ENCODE measurements at places on chromosomes 16 and 17.

GRCh38 chr16:81758376-81758775 lies 20.7 kb upstream of the PLCG2 start:
- no peak for DNase-seq

DNA sequence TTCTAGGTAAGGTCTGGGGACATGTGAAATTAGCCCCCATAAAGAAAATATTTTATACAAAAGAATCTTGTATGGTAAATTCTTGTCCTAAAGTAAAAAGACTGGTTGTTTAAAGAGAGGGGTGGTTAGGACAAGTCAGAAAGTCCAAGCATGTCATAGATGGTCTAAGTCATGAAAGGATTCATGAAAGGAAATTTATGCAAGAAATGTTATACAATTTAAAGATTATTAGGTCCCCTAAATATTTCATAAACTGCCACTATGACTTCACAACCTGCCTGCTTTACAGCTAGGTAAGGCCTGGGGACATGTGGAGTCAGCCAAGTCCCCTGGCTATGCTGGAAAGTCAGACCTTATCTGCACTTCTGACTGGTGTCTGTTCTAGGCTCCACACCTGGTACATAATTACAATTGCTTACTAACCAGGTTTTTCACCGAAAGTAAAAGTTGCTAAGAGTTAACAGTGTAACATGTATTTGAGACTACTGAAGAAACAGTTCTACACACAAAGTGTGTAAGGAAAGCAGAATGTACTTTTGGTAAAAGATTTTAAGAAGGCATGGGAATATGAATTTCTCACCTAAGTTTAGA lies 17.0 kb downstream of the N4BP1 start:
- DNase-seq = no peak

GRCh38 chr17:60468371-60468770 lies 46.1 kb downstream of the CHCT1 start:
- DNase-seq = no peak

- no peak for DNase-seq
Observed at GRCh38 chr17:30203471-30203981, 32.0 kb downstream of the SLC6A4 start.

DNA sequence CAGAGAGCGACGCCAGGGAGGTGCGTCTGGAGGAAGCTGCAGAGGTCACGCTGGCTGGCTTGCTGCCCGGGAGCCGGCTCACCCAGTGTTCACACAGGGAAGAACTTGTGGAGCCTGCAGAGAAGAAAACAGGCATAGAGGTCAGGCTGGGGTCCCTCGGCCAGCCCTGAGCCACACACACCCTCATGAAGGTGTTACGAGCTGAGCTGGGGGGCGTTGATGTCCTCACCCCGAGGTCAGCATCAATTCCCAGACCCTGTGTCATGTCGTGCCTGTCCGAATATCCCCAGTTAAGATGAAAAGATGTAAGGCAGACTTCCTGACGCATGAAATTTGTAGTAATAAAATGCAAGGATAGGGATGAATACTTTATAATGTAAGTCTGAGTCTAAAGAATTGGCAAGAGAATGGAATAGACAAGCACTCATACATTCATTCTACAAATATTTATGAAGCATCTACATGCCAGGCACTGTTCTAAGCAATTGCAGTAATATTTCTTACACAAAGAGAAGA lies 77.1 kb downstream of the USP31 start:
- no peak for DNase-seq

DNA sequence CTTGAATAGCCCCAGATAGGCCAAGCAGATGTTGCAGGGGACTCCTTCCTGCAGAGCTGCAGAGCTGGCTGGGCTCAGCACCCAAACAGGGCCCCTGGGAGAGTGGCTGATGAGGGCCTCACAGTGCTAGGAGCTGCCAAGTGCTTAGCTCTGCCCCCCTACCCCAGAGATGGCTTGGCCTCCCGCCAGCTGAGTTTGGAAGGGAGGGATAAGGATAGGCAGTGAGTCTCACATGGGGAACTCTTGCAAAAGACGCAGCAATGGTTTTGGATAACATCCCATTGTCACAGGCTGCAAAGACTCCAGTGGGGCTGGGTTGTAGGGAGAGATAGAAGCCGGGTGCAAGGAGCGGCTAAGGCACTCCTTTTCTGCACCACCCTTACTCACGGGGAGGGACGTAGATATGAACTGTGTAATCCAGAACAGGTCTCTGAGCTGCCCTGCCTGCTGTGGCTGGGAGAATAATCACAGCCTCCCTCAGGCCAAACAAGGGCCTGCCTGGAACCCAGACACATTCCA lies 52.9 kb upstream of the MAF start:
- DNase-seq = no peak

DNA sequence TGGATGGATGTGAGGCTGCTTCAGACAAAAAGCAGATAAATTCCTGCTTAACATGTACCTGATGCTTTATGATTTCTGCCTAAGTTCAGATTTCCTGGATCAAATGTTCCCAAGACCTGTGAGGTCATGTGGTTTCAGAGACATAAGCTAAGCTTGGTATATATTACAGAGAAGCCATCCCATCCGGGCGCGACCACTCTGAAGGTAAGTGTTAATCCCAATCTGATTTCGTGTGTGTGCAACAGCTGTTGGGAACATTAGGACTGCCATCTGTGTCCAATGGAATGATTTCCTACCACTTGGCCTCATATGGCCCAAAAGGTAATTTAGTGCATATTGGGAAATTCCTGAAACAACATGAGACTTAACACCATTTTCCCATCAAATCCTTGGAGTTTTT lies 199.1 kb downstream of the HS3ST3B1 start:
- no peak for DNase-seq

GRCh38 chr16:49755716-49756505 lies 100.0 kb downstream of the ZNF423 start:
- DNase-seq = no peak

GRCh38 chr17:48169926-48170325 lies 62.4 kb downstream of the SNX11 start:
- DNase-seq = no peak

GRCh38 chr16:49575346-49576172 lies 202.0 kb downstream of the C16orf78 start:
- DNase-seq = peak; percentile 56

DNA sequence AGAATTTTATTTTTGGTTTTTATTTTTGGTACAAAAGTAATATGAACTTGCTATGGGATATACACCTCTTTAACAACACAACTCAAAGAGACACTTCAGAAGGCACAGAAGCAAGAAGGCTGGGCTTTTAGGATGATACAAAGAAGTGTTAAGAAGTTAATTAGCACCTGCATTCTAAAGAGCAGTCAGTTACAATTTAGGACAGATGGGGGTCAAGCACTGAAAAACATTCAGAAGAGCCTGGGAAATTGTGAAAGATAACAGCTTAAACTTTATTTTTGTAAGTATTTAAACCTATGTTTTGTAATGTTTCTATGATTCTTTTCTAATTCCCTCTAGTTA lies 163.5 kb downstream of the CDH8 start:
- DNase-seq = no peak
